Left hindlimb (tissue), 1 donor: ENCODE measurements at places on chromosomes 12 and 14.

DNA sequence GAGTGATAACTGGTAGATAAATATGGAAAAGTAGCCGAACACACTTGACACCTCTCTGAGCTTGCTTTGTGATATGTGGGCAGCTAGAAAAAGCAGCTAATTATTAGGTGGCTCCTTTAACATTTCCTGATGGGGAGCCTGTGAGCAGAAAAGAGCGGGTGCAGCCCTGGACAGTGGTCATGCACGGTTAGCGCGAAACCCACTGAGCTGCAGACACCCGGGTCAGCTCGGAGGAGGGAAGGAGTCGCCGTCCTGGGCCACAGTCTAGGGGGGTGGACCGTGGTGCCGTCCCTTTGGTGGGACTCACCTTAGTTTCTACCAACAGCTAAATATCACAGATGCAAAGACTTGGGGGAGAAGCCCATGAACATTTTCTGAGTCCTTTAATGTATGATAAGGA lies 6.6 kb downstream of the COA8 start:
- DNase-seq: no peak

- DNase-seq: no peak
Observed at GRCh38 chr12:115443351-115443938, 759.5 kb upstream of the TBX3 start.

DNA sequence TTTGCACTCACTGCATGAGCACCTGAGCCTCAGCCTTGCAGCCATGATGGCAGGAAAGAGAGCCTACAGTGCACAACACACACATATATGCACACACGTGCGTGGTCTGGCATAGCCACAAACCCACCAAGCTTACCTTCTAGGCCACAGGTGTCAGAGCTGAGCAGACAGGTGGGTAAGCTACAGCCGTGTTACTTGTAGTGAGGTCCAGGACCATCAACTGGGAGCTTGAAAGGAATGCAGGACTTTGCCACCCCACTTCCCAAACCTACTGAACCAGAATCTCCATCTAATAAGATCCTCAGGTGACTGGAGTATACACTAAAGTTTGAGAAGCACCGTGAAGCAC lies 2.7 kb downstream of the ASIC1 start:
- no peak for DNase-seq

- no peak for DNase-seq
Observed at GRCh38 chr12:1262011-1262410, 271.0 kb downstream of the ERC1 start.

GRCh38 chr12:24701343-24701742 lies 247.6 kb downstream of the BCAT1 start:
- no peak for DNase-seq

- no peak for DNase-seq
Observed at GRCh38 chr14:105806568-105806967, 280.2 kb downstream of the TMEM121 start.

GRCh38 chr14:104151566-104152245 lies 13.3 kb downstream of the KIF26A start:
- DNase-seq: no peak

DNA sequence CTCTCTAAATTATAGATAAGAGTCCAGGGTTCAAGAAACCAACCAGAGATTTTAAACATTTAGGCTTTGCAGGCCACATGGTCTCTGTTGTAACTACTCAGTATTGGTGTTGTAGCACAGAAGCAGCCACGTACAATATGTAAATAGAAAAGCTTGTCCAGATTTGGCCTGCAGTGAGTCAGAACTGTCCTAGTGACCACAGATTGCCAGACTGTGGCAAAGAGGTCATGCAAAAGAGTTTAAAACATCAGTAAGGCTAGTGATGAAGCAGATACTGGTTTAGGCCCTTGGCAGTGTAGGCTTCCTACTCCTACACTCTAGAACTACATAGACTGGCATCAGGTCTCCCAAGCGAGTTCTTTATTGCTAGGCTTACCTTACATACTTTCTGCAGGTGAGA lies 117.6 kb upstream of the GARIN6 start:
- peak; percentile 23 for DNase-seq
